Type B pancreatic cell (in vitro differentiated cells): ENCODE measurements at places on chromosomes 13 and 19. TPM values are rescaled to one million over a fixed set of nuclear protein-coding genes. Genes with fewer than 3 reads are reported as not detected.

ZNF790 gene
- total RNA-seq = 10.0 and 10.1 TPM in 2 replicates

C2CD4C gene
- total RNA-seq = 6.0 and 7.2 TPM in 2 replicates

CDX2 gene
- total RNA-seq = 11.3 and 31.8 TPM in 2 replicates

CCDC8 gene
- total RNA-seq = 22.1 and 29.3 TPM in 2 replicates

GRCh38 chr13:96809366-96810096 is 184.7 kb downstream of the OXGR1 start:
- DNase-seq = no peak

GRCh38 chr19:16418597-16418962 is 53.2 kb downstream of the EPS15L1 start:
- no peak for DNase-seq

GRCh38 chr19:18487576-18488402 is 34.1 kb downstream of the ELL start:
- no peak for DNase-seq

- DNase-seq = no peak
These were observed 826 bp upstream of the BSG start for GRCh38 chr19:571566-571974.

- DNase-seq = no peak
These were observed 262.5 kb downstream of the DIAPH3 start for GRCh38 chr13:59901191-59901590.

DNA sequence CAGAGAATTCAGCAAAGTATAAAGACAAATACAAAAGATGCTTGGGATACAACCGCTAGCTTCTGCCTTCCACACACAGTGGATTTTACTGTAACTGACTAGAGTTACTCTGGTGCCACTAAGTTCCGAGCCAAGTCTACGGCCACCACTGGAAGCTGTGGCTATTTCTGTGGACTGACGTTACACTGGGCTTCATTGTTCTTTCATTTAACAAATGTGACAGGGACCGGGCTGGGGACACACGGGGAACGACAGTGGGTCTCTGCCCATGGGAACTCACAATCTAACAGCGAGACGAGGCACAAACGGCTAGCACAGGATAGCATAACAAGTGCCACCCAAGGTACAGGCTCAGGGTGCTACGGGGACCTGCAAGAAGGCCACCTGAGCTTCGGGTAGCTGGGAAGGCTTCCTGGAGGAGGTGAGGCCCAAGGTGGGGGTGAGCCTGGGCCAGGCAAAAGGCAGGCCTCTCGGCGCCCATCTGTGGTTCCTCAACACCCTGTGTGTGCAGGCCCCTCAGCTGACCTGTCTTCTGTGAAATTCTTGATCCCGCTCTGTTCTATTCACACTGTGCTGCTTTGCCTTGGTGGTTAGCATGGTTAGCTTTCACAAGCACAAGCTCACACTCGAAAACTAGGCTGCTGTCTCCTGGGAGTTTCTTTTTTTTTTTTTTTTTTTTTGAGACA is 10.3 kb upstream of the IL4I1 start:
- no peak for DNase-seq
